ENCODE measurements at places on chromosomes 2 and 18.

DNA sequence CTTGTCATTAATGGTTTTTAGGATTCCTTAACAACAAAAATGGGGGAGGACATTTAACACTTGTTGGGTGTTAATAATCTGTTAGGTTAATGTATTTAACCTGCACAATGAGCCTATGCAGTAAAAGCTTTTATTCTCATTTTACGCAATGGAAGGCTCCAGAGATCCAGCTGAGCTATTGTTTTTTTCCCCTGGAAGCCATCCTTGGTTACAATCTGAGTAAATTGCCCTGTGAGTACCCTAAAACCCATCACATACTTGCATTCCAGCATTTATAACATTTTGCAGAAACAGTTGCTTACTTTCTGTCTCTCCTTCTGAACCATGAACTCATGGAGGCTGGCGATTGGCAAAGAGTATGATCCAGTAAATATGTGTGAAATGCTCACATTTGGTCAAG is 30.2 kb upstream of the DOCK10 start:
- no peak for DNase-seq

GRCh38 chr2:222399038-222399783 is 25.1 kb upstream of the SGPP2 start:
- no peak for DNase-seq

GRCh38 chr2:176566496-176566895 is 297.3 kb downstream of the MTX2 start:
- no peak for DNase-seq

DNA sequence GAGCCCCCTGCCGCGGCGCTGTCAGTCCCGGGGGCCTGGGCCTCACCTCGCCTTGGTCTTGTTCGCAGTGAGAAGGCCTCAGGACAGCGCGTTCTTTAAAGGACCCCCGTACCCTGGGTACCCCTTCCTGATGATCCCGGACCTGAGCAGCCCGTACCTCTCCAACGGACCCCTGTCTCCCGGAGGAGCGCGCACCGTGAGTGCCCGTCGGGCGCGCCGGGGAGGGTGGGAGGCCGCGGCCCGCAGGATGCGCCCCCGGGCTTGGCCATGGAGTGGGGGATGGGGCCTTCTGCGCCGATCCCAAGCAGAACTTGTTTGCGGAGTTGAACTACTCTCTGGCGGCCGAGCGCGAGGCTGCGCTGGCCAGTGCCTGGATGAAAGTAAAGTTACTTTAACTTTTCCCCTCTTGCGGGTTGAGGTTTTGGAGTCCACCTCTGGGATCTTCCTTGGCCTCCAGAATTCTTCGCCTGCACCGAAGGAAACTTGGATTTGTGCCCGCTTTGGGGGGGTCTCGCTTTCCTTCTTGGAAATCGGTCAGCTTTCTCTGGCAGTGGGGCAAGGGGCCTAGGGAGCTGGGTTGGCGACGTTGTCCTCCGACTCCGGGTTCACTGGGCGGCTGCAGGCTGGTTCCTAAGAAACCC is 1.2 kb downstream of the TCF7L1 start:
- DNase-seq: no peak

DNA sequence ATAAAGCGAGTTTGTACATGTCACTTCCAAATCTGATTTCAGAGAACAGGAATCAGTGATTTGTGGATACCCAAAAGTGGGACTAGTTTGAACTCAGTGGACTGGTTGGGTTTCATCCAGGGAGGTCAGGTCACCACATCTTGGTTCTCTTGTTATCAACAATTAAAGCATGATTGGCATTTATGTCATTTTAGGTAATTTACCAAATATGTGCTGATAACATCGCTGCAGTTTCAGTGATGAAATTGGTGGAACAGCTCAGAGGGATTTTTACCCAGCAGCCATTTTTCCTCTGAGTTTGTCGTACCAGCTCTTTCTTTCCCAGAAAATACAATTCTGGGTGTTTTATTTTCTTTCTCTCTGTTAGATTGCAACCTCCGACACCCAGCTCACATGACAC is 33.4 kb downstream of the TMEM18 start:
- DNase-seq: no peak

- DNase-seq: no peak
These were observed 47.4 kb upstream of the DSG1 start for GRCh38 chr18:31270578-31270977.

GRCh38 chr2:12211326-12212175 is 465.1 kb downstream of the LPIN1 start:
- DNase-seq: no peak

DNA sequence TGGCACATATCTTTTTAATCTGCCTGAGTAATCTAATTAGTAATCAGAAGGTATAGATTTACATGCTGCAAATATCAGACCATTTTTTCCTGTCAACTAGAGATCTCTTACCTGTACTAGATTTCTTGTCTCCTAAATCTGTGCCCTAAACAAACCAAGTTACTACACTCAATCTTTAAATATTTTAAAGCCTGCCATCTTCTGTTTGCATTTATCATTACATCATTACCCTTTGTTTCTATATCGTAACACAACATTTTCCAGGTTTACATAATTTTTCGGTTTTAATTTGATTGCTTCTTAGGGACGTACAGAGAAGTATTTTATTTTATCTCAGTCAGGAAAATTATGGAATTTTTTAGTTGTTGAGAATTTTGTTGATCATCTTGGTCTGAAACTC is 25.7 kb downstream of the PSMA8 start:
- no peak for DNase-seq

DNA sequence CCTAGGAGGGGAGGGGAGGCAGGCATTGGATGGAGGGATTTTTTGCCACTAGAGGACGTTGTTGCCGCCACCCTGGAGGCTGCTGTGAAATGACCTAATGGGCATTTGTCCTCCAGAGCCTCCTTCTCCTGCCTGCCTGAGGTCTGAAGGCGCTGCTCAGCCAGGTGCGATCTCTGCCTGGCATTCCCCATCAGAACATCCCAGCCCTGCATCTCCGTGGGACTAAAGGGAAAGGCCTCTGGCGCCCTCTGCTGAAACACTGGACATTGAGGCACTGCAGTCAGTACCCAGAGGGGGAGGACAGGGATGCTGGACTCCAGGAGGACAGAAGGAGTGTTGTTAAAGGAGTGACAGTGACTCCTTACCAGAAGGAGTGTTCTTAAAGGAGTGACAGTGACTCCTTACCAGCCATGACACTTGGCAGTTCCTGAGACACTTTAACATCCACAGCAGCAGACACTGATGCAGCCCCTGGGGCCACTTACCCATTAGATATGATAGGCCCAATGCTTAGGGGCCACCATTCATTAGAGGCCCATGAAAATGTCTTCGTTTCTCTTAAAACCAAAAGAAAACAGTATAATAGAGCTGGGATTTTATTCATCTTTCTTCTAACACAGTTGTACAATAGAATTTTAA is 17.0 kb downstream of the THNSL2 start:
- peak; percentile 37 for DNase-seq

- no peak for DNase-seq
These were observed 19.8 kb downstream of the PDIA6 start for GRCh38 chr2:10792660-10793400.

DNA sequence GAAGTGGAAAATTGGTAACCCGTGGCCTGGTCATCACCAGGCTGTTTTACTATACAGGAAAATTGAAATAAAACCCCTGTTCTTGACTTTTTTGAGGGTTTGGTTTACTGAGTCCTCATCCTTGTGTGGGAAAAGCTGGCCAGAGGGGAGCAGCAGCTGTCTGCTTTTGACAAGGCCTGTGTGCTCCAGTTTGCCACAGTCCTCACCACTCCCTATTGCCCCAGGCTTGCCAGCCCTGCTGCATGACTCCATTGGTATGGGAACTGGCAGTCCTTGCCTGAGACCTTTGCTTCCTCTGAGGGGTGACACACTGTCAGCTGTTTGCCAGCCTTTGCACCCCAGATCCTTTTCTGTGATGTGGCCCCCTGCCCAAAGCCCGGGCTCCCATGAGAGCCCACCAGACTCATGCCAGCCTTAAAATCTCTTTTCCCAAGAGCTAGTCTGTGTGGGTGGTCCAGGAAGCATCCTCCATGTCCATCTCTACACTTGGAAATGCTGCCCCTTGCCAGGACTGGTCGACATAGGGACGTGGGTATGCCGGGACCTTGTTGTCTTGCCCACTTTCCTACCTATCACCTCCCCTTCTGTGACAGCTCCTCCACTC is 39.0 kb downstream of the GLI2 start:
- no peak for DNase-seq

GRCh38 chr2:42978175-42978886 is 185.9 kb upstream of the HAAO start:
- no peak for DNase-seq

DNA sequence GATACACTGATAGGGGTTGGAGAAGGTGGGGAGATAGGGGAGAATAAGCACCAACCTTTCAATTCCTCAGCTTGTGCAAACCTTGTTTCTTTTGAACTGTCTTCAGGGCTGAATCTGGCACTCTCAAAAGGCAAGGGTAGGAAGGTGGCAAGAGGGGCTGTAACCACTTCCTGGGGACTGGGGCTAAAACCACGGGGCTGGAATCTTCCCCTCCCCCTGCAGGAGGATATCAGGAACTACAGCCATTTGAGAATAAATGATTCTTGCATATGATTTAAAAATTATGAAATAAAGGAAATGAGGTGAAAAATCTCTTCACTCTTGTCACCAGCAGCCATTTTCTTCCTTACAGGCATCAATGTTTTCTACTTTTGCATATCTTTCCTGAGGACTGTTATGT is 50.8 kb downstream of the ATOH8 start:
- no peak for DNase-seq
